CD4-positive, alpha-beta T cell treated with Interleukin-15 for 4 hours (primary cell): ENCODE measurements at places on chromosomes 11 and 22.

DNA sequence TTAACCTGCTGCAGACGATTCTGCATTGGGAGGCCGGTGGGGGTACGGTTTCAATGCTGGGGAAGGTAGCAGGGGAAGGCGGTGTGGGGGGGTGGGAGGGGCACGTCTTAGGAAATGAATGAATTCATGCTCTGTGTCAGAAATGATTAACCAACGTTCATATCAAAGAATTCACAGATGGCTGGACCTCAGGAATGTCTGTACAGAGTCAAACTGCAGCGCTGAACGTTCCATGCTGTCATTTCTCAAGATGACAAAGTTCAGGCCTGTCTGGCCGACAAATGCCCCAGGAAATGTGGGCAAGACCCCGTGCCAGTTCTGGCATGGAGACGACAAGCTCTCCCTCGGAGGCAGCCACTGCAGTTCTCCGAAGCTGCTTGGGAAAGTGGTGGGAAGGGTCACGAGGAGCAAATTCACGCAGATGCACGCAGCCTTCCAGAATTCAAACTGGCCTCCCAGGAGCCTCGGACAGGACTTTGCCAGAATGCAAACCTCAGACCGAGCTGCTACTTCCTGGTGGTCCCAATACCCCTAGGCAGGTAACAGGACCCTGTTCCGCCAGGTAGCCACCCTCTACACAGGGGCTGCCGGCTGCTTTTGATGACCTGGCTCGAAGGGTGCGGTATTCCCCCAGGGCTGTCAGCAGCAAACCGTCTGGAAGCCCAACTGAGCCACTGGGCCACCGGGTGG, 81.5 kb downstream of the TRMU start:
- DNase-seq = no peak

DNA sequence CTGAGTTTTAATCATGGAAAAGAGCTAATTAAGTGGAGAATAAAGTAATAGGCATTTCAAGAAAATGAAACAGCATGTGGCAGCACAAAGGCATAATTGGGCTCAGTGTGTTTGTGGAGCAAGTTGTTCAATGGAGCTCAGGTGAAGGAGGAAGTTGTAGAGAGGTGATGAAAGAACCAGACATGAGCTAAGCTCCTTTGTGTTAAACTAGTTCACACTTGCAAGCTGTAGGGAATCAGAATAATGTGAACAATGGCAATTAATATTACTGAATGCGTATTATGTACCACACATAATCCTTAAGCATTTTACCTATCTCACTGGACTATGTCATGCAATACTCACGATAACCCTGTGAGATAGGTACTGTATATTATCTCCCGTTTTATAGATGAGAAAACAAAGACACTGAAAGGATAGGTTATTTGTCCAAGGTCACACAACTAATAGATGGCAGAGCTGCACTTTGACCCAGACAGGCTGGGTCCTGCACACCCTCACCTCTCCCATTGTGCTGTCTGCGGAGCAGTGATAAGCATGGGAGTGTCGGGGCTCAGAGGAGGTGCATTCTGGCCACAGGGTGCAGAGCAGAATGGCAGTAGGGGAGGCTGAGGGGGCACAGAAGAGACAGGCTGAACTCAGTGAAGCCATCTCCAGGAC, 8.9 kb downstream of the OLFML1 start:
- no peak for DNase-seq

GRCh38 chr11:108818971-108819370, 154.1 kb downstream of the DDX10 start:
- no peak for DNase-seq

DNA sequence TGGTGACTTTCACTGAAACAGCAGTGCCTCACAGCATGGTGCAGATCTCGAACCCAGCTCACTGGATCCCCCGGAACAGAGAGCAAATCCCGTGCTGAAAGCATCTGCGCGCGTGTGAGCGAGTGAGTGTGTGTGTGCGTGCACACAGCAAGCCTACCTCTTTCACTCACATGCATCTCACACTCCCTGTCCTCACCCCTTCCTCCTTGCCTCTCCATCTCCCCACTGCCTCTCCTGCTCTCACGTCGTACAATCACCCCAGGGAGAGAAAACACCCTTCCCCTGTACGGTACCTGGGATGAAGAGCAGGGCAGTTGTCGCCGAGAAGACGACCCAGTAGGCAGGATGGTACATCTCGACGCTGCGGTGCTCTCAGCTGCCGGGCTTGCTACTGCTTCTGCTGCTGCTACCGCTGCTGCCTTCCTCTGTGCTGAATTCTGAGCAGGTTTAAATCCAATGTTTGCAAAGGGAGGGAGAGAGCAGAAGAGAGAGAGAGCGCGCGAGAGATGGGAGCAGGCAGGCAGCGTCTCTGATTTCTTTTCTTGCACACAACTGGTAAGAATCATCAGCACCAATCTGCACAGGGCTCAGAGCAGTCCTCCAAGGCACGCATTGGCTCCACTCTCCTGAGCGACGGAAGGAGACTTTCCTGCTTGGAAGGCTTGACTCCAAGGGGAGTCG, at the start of gene OPCML:
OPCML (minus strand) TSS at position 531 of the 681 bp plus-strand sequence.
- DNase-seq = no peak

- no peak for DNase-seq
Observed at GRCh38 chr11:69006816-69007215, 6.2 kb downstream of the MRGPRF start.
